ENCODE measurements at places on chromosomes 5 and 9. TPM values are rescaled to one million over a fixed set of nuclear protein-coding genes. Genes with fewer than 3 reads are reported as not detected.

The KCNN2 gene
- total RNA-seq: not detected

The NACC2 gene
- 4.5 TPM for total RNA-seq

The IL5 gene
- not detected for total RNA-seq

The OTP gene
- not detected for total RNA-seq

The PTGS1 gene
- 0.25 TPM for total RNA-seq

GRCh38 chr9:109422641-109423040, 75.5 kb downstream of the PTPN3 start:
- no peak for DNase-seq

GRCh38 chr5:157143127-157143971, 684 bp upstream of the MED7 start:
- no peak for DNase-seq

- DNase-seq: no peak
Observed at GRCh38 chr9:27763831-27764230, 190.6 kb upstream of the C9orf72 start.

GRCh38 chr5:34551911-34552433, 104.2 kb upstream of the RAI14 start:
- no peak for DNase-seq

GRCh38 chr5:149794487-149794971, 64.4 kb downstream of the PPARGC1B start:
- no peak for DNase-seq

GRCh38 chr5:151259931-151260330, 6.9 kb downstream of the GM2A start:
- no peak for DNase-seq

- no peak for DNase-seq
Observed at GRCh38 chr9:87518702-87519335, 21.2 kb downstream of the DAPK1 start.

GRCh38 chr5:132773114-132773513, 3.9 kb downstream of the SEPTIN8 start:
- DNase-seq: no peak

DNA sequence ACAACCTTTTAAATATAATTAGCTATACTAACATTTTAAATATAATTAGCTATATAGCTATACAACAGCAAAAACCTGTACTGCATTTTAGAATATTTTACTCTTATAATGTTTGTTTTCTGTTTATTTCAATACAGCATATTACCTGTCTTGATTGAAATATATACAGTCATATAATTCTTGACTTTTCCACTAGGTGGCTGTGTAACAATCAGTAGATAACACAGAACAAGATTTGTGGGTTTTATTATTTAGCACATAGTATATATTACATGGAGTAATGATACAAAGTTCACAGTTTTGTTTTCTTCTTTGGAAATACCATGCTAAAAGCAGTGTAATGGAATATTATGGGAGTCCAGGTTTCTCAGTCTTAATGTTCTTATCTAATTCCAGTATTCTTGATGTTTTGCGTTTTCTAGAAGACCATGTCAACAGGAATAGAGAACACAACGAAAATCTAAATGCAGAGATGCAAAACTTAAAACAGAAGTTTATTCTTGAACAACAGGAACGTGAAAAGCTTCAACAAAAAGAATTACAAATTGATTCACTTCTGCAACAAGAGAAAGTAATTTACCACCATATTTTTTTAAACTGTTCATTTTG, 13.3 kb downstream of the HMMR start:
- no peak for DNase-seq

DNA sequence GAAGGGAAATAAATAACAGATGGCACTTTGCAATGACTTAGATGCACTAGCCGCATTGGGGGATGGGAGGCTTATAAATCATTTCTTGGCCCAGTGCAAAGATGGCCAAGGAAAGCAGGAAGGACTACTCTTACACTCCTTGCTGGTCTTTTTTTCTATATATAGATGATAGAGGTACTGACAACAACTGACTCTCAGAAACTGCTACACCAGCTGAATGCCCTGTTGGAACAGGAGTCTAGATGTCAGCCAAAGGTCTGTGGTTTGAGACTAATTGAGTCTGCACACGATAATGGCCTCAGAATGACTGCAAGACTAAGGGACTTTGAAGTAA, 1.7 kb downstream of the CCNG1 start:
- DNase-seq: no peak

Measured in activated naive CD4-positive, alpha-beta T cell treated with anti-CD3 and anti-CD28 coated beads, Interleukin-2, amount 50 U/mL, for 72 hours (primary cell).